Activated CD4-positive, alpha-beta memory T cell treated with anti-CD3 and anti-CD28 coated beads for 36 hours (primary cell): ENCODE measurements at places on chromosomes 3 and 15.

DNA sequence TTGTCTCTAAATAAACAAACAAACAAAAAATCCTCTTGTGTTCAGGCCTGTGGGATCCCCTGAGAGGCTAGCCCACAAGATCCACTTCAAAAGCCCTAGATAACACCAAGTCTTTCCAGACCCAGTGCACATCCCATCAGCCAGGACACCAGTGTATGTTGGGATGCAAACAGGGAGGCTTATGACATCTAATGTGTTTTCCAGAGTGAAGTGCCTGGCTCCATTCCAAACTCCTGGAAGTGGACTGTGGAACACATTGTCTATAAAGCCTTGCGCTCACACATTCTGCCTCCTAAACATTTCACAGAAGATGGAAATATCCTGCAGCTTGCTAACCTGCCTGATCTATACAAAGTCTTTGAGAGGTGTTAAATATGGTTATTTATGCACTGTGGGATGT lies 57.0 kb downstream of the MLH1 start:
- DNase-seq: no peak
- peaks cover 10% of the 10 kb centered on the region for H3K4me1 ChIP-seq
- no peak overlapping the region for H3K4me3 ChIP-seq
- H3K27ac ChIP-seq: no peak overlapping the region

DNA sequence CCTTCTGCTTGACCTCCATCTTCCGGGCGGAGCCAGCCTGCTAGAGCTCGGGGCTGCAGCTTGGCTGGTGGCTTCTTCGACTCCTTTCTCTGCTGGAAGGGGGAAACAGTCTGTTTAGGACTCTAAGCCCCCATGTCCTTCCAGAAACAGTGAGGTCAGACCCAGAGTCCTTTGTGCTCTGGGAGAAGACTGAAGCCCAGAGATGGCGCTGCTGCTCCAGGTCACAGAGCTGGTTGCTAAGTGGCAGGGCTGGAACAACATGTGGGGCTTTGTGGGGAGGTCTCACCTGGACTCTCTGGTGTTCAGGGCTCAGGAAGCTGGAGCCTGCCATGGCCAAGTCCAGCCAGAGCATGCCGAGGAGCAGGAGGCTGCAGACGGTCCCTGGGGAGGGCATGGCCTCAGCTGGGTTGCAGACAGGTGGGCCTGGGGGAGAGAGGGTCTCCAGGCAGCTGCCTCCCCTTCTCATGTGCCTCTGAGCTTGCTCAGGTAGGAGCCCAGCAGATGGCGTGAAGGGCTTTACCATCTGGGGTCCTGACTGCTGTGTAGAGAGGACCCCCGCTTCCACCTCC lies 2.9 kb downstream of the GHRL start:
- no peak for DNase-seq
- H3K27ac ChIP-seq: no peak overlapping the region
- no peak overlapping the region for H3K4me3 ChIP-seq
- peaks cover 19% of the 10 kb centered on the region for H3K4me1 ChIP-seq

DNA sequence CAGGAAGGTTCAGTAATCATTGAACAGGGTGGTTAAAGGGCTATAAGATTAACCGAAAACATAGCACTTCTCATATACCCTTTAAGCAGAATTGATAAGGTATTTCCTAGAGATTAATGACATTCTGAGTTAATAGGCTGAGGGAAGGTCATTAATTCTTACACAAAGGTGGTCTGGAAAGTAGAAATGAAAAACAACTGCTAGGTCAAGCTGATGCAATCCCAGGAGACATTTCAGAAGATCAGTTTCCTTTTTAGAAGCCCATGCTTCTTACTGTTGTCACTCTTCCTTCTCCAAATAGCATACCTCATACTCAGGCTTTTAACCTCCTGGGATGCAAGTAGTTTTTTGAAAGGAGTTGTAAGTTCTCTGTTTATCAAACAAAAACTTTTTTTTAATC lies 8.8 kb downstream of the FILIP1L start:
- no peak for DNase-seq
- peak overlapping the region; percentile 69 for H3K27ac ChIP-seq
- H3K4me1 ChIP-seq: peaks cover 29% of the 10 kb centered on the region
- H3K4me3 ChIP-seq: no peak overlapping the region
- no peaks in the 10 kb centered on the region for H3K27me3 ChIP-seq
- peaks cover 2% of the 10 kb centered on the region for H3K36me3 ChIP-seq

DNA sequence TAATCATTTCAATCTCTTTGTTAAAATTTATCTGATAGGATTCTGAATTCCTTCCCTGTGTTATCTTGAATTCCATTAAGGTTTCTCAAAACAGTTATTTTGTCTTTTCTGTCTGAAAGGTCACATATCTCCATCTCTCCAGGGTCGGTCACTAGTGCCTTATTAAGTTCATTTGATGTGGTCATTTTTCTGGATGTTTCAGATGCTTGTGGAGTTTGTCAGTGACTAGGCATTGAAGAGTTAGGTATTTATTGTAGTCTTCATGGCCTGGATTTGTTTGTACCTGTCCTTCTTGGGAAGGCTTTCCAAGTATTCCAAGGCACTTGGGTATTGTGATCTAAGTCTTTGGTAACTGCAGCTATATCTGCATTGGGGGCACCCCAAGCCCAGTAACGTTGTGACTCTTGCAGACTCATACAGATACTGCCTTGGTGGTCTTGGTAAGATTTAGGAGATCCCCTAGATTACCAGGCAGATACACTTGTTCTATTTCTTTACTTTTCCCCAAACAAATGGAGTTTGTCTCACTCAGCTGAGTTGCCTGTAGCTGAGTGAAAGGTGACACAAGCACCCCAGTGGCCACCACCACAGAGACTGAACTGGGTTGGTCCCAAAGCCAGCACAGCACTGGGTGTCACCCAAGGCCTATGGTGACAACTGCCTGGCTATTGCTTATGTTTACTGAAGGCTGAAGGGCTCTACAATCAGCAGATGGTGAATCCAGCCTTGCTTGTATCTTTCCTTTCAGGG lies 18.9 kb upstream of the SLC27A2 start:
- no peaks in the 10 kb centered on the region for H3K36me3 ChIP-seq
- H3K27me3 ChIP-seq: peaks cover 5% of the 10 kb centered on the region
- no peak for DNase-seq
- no peak overlapping the region for H3K4me3 ChIP-seq
- peaks cover 13% of the 10 kb centered on the region for H3K4me1 ChIP-seq

DNA sequence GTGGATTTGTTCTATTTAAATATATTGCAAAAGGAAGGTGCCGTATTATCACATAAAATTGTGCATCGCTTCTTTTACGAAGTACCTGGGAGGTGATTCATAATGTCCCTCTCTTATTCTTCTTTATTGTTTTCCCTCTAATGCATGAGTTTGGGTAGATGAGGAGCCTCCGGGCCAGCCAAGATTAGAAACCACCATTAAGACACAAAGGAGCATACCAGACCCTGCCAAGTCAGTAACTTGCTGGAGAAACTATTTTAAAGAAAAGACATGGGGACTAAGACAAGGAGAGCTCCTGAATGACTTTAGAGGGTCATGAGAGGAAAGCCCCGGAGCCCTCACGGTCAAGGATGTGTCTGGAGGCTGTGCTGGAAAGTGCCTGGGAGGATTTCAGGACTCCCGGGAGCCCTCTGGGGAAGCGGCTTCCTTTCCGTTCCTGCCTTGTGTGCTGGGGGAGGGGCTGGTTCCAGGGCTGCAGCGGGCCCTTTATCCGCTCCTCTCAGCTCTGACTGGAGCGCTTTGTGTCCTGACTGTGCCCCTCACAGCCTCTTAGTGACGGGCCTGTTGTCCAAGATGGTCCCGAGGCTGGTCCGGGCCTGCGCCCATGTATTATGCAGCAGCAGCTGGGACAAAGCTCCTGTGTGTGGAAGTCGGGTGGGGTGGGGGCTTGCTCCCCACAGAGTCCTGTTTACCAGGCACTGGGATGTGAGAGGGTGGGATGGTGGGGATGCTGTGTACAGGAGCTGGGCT lies 35.7 kb downstream of the CORO2B start:
- peaks cover 2% of the 10 kb centered on the region for H3K27me3 ChIP-seq
- no peak overlapping the region for H3K27ac ChIP-seq
- no peak for DNase-seq
- no peak overlapping the region for H3K4me3 ChIP-seq

DNA sequence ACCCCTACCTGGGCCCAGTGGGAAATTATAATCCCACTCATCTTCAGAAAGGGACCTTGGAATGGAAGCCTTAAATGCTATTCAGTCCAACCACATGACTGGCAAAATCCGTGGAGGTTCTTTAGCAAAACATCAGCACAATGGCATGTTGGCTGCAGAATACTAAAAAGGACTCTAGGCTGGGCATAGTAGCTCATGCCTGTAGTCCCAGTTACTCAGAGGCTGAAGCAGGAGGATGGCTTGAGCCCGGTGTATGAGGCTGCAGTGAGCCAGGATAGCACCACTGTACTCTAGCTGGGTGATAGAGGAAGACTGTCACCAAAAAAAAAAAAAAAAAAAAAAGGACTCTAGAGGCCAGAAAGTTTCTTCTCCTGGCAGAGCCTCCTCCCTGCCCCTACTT lies 60.6 kb upstream of the RYK start:
- H3K27me3 ChIP-seq: peaks cover 43% of the 10 kb centered on the region
- no peaks in the 10 kb centered on the region for H3K36me3 ChIP-seq
- no peak overlapping the region for H3K27ac ChIP-seq
- no peak overlapping the region for H3K4me3 ChIP-seq
- DNase-seq: no peak
